ENCODE measurements at places on chromosomes 2 and 18.

- no peak for DNase-seq
Observed at GRCh38 chr2:2931318-2932075, 446.1 kb downstream of the EIPR1 start.

DNA sequence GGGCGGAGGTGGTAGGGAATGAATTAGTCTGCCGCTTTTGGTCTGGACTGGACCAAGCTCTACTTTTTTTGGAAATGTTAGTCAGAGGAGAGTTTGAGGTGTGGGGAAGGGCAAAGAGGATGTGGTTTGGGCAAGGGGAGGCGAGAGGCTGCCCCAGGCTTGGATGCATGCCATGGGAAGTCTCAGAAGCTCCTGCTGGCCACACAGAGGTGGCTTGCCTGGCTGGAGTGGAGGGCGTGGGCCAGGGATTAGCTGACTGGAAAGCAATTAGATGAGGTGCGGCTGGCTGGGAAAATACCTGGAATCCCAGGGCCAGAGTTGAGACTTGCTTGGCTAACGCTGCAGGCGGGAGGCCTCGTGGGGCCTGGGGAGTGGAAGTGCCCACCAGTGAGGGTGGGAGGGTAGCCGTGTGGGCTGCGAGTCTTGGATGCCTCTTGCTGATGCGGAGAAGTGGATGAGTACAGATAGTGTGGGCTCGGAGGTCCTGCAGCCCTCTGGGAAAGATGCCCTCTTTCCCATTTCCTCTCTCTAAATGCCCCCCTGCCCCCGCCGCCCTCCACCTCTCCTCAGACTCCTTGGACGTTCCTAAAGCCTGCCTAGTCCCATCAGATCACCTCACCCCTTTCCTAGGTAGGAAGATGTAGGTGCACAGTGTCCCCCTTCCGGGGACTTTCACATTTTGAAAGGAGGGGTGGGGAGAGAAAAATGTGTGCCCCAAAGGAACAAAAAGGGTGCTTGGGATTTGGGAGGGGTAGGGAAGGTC, 117.6 kb downstream of the SMAD7 start:
- DNase-seq: no peak

DNA sequence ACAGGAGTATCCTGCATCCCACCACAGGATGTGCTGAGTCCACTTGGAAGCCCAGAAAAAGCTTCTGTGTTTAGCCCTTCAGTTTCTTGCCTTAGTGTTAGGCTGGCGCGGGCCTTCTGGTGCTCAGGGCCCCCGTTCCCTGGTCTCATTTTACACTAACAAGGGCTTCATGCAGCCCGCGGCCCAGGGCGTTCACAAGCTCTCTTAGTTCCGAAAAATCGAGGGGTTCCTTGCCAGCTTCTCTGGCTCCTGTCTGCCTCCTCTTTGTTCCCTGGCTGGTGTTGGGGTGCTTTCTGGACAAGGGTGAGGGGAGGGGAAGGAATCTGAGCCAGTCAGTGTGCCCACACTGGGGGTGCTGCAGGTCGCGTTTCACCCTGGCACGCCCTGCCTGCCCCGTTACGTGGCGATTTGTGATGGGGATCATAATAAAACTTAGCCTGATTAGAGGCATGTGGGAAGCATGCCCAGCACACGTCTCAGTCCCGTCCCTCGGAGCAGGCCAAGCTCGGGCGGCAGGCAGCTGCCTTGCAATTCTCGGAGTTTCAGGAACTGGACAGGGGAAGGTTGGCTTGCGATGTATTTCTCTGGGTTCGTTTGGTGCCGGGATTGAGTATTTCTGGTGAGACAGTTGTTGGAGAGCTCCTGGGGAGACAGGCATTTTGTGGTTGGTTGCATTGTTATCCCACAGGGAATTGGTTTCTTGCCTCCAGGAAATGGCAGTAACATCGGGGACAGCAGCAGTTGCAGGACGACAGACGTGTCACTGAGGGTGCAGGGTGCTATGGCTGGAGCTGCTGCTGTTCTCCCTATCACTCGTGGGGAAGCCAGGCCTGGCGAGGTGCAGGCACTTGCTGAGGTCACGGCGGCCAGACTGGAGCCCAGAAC, 22.9 kb downstream of the SH3BP4 start:
- no peak for DNase-seq

DNA sequence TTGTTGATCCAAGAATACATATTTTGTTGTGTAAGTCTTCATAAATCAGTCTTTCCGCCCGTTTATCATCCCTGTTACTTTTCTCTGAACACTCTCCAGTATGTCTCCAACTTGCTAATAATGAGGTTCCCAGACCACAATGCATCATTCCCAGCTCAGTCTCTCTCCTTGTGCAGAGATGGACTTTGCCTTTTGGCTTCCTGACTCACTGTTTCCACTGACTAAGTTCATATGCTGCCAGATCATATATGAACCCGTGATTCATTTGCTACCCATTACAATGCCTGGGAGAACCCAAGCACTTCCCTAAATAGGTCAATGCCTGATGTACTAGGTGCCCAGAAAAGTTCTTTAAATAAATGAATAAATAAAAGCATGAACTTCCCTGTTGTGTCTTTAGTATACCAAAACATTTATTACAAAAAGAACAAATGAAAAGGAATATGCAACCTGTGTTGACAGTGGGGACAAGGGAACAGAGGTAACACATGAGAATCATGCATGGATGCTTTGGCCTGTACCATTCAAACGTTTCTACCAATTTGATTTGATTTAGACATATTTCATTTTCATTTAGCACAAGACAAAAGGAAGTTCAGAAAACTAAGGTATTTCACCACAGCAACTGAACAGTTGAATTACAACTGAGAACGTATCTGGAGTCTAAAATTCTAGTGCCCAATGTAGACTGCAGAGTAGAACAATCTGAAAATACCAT, 215.4 kb upstream of the HNRNPA3 start:
- no peak for DNase-seq

- no peak for DNase-seq
Observed at GRCh38 chr2:3269425-3270094, 108.1 kb downstream of the EIPR1 start.

- DNase-seq: no peak
Observed at GRCh38 chr2:57888463-57888862, 158.1 kb upstream of the VRK2 start.

DNA sequence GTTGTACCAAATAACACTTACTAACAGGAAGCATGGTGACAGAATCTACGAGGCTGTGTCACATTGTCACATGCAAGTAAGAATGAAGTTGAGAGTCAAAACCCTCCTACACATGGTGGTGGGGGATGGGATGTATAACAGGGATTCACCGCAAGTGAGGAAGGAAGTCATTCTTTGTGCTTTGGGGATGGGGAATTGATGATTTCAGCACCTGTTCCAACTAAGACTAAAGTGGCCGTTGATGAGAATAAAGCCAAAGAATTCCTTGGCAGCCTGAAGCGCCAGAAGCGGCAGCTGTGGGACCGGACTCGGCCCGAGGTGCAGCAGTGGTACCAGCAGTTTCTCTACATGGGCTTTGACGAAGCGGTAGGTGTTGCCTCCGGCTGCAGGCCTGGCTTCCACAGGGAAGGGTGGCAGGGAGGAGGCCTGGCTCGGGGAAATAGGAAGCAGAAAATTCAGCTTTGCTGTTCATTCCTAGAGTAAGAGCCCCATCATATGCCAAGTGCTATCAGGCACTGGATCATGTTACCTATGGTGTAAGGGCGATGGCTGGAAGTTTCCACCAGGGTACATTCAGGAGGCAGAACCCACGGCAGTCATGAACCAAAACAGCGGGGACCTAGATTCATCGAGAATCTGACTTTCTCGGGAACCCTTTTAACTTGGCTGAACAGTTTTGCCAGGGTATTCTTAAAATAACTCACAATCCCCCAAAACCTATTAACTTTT, 120.3 kb downstream of the UXS1 start:
- DNase-seq: no peak

All from SK-N-MC (cell line).